ENCODE measurements at places on chromosomes 7 and 10.

GRCh38 chr7:137403353-137403695, 59.8 kb upstream of the PTN start:
- DNase-seq = no peak

DNA sequence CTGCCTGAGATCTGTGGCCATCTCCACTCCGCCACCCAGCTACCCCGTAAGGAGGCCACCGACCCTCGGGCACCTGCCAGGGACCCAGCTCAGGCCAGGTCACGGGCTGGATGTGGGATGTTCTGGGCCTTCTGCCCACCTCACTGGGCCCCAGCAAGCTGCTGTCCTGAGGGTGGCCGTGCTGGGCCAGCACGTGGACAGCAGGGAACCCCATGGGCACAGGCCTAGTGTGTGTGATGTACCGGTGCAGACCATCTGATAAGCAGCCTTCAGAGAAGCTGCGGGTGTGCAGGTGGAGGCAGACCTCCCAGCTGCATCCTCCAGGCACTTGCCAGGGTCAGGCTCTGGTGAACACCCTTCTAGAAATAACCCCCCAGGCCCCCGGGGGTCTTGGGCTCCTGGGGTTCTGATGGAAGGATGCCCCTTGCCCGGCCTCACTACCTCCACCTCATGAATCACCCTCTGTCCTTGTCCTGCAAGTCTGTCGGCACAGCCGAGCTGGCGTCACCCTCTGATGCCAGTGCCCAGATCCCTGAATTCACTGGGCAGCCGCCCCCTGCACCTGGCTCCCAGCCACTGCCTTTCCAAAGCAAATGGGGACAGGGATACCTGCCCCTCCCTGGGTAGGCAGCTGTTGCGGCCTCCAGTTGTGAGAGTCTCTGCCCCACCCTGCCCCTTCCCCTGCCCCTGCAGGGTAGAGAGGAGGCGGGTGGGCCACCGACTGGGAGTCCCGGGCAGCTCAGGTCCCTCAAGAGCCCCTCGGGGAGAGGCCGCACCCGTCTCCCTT, 139.8 kb downstream of the FAM53B start:
- peak; percentile 23 for DNase-seq

DNA sequence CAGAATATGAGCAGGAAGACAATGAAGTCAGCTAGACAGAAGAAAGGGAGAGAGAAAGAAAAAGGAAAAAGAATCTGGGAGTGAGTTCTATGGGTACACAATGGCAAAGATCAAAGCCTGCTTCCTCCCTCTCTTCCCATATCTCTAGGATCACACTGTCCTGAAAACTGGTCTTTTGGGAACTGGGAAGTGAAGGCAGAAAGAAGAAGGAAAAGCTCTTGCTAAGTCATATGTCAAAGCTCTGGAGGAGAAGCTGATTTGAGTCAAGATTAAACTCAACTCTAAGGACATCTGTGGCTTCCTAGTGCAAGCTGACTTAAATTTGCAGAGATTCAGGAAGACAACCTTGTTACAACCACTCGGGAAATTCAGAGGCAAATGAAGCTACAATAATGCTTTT, 147.5 kb downstream of the DOCK4 start:
- DNase-seq = no peak

DNA sequence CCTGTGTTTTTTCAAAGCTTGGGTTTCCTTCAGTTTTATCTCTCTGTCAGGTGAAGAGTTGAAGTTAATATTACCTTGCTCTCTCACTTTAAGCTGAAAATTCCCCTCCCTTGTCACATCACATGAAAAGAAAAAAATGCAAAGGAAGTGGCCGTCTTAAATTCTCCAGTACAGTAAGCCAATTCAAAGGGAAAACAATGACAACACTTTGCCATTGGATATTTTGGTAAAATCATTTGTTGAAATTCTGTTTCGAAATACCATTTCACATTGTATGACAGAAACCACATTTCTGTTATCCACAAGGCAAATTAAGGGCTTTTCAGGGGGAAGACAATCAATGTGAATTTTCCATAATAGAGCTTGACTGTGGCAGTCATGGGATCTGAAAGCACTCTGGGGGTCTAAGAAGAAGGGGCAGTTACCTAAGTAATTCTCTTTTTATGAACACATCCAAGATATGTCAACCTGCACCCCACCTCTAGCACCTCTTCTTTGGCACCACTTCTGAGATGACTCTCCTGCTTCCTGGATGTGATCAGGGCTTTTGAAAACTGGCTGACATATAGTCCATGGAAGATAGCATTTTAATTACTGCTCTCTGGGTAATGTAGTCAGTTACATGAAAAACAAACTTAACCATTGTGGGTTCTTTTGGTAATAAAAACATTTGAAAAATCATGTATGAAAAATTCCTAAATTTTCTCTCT, 63.8 kb downstream of the ENTPD1 start:
- no peak for DNase-seq

DNA sequence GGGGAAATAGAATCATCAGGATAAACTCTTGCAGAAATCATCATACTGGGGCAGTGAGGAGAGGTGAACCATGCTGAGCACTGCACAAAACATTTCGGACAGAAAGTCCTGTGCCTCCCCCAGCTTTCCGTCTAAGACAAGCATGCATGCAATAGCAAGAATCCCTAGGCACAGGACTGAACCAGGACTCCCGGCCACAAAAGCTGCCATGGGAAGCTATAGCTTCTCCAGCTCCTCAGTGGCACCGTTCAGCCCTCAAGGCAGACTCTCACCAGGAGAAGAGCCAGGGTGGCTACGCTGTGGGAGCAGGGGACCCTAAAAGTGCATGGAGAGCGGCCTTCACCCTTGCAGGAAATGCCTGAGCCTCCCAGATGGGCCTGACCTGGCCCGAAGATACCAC, 70.8 kb downstream of the ASB13 start:
- DNase-seq = no peak

DNA sequence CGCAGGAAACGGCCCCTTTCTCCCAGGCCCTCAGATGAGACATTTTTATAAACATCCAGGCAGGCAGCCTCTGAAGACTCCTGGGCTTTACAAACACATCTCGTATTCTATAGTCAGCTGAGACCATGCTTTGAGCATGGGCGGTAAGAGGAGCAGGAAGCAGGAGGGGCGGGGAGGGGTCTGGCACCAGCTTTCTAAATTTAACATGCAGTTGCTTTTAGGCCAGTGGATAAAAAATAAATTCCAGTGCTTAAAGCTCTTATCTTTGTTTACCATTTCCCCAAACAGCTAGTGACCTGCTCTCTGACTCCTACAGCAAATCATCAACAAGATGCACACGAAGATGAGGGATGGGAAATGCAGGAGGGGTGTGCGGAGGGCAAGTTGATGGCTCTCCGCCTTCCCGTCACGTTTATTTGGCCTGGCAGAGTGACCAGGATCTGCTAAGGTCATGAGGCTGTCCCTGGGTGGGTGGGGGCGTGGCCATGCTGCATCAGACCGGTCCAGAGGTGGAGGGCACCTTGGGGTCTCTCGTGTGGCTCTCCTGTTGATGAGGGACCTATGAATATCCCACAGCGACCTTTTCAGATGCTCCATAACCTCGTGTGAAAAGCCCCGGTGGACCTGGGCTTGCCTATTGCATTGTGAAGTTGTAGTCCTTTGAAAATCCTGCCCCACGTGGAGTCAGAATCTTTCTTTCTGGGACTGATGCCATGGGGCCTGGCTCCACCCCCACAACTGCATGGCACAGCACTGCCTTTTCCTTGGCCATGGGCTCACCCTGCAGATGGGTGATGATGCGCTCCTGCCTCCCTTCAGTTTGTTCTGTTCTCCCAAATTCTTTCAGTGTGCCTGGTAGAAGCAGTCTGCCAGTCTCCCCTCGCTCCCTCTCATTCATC, 67.5 kb downstream of the PARP12 start:
- no peak for DNase-seq

DNA sequence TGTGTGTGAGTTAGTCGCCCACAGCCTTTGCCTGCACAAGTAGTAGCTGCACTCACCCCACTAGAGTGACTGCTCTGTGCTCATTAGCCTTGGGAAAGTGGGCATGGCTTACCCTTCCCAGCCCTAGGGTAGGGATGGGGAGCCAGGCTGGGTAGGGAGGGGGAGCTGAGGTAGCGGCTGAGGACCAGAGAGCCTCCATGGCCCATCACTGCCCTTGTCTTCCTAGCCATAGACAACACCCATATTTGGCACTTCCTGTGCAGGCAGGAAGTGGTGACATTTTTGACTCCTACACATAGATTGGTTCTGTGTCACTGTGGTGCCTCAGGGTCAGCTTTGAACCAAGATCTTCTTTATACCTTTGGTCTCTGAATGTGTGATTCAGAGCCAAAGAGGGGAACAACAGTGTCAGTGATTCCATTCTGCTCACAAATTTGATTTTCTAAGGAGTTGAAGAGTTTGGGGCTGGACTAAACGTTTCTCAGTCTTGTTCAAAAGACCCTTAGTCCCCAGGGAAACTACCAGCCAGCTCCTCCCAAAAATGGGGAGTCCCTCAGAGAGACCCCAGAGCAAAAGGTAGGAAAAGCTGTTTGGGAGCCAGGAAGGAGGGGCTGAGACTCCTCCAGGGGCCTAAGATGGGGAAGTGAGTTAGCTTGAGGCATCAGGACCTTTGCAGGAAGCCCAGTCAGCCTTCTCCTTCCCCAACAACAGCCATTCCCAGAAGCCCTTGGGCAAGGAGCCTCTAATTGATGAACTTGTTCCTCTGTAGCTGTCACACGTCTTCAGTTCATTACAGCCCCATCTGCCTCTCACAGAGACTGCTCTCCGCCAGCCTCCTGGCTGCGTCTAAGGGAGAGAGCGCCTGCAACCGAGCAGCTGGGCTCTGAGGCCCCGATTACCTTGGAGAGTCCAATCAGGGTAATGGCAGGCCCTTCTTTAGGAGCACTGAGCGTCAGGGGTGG, 135.0 kb downstream of the CDH23 start:
- no peak for DNase-seq

DNA sequence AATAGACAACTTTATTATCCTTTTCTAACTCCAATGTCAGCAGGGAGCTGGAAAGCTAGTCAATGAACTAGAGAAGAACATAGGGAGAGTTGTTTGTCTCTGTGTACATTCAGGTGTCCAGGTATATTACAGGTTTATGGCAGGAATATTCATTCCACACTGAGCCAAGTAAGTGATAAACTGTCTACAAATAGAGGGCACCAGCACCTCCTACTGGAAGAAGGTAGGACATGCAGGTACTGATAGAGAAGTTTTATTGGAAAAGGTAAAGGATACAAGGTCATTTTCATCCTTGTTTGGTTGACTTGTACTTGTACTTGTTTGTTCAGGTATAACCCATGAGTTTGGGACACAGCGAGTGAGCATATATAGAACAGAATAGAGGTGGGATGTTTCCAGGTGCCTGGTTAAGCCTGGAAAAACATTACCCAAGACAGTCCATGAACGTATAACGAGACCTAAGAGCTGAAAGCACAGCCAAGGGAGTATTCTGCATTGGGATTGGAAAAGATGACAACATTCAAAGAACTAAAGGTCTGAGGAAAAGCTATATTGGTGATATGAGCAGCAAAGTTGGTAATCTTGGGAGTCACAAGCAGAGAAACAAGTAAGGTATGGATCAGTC, 61.4 kb upstream of the PPP1R3C start:
- DNase-seq = no peak

GRCh38 chr7:12647364-12648219, 39.8 kb upstream of the ARL4A start:
- no peak for DNase-seq

Data from NCI-H1092 (cell line).